Breast epithelium (tissue), 4 donors: ENCODE measurements at places on chromosomes 6 and 20.

DNA sequence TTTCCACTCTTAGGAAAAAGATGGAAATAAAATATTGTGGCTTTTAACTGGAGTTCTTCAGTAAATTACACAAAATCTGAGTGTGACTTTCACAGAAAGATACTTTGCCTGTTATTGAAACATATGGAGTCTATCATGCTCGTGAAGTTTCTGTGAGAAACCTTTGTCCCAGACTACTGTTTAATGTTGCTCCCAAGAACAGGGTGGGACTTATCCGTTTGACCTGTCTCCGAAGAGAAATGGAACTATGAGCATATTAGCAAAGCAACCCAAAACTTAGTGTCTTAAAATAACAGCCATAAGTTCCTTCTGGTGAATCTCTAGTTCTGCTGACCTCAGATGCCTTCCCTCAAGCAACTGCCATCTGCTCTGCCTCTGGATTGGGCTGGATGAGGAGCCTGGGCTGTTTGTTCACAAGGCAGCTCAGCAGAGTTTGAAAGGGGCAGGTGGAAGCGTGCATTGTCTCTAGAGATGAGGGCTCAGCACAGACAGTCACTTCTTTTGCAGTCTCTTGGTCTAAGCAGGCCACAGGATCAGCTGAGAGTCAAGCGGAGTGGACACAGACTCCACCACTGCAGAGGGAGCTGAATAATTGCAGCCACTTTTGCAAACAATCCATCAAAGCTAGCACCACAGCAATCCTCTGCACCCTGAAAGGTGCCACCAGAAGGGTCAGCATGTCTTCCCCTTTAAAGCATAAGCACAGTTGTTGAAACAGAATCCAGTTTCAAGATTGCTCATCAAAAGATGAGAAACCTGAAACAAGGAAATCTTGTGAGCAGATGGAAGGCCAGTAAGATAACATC is 52.8 kb downstream of the MYB start:
- H3K4me3 ChIP-seq: no peak overlapping the region
- no peak overlapping the region for H3K27ac ChIP-seq
- H3K4me1 ChIP-seq: no peaks in the 10 kb centered on the region
- H3K36me3 ChIP-seq: no peaks in the 10 kb centered on the region
- H3K27me3 ChIP-seq: no peaks in the 10 kb centered on the region
- no peak for DNase-seq

- no peaks in the 10 kb centered on the region for H3K27me3 ChIP-seq
- no peak for DNase-seq
- H3K4me1 ChIP-seq: no peaks in the 10 kb centered on the region
- H3K36me3 ChIP-seq: no peaks in the 10 kb centered on the region
- H3K27ac ChIP-seq: no peak overlapping the region
Measured at GRCh38 chr20:8524101-8525016, 392.3 kb downstream of the PLCB1 start.

- DNase-seq: no peak
- no peak overlapping the region for H3K4me3 ChIP-seq
- H3K4me1 ChIP-seq: no peaks in the 10 kb centered on the region
- H3K36me3 ChIP-seq: peaks cover 6% of the 10 kb centered on the region
Measured at GRCh38 chr6:82205930-82206392, 41.6 kb downstream of the IBTK start.

DNA sequence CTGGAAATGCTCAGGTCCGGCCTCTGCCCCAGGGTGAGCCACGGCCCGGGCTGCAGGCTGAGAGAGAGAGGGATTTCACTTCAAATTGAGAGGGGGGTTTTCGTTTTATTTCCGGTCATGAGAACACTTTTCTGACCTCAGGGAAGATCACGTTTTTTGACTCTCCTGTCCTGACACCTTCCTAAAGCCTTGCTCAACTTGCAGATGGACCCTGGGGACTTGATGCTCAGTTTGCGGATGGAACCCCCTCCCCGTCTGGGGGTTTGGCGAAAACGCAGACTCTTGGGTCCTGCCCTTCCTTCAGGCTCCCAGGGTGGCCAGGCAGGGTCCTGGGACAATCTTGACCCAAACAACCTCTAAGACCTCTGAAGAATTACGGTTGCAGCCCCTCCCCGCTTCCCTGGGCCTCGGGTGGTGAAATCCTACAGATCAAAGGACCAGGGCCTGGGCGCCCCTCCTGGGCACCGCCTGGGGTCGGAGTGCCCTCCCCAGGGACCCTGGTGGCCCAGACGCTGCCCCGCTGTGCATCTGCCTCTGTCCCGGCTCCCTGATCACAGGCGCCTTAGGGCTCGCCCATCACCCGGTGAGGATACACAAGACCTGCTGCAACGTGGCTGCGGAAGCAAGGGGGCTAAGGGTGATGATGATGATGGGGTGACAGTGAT is 148.2 kb downstream of the ERMARD start:
- H3K36me3 ChIP-seq: no peaks in the 10 kb centered on the region
- no peak overlapping the region for H3K27ac ChIP-seq
- H3K27me3 ChIP-seq: no peaks in the 10 kb centered on the region
- DNase-seq: no peak
- H3K4me1 ChIP-seq: no peaks in the 10 kb centered on the region

- no peak for DNase-seq
- no peak overlapping the region for H3K27ac ChIP-seq
- H3K27me3 ChIP-seq: no peaks in the 10 kb centered on the region
- H3K36me3 ChIP-seq: no peaks in the 10 kb centered on the region
- no peaks in the 10 kb centered on the region for H3K4me1 ChIP-seq
Measured at GRCh38 chr6:119195204-119195603, 116.7 kb upstream of the FAM184A start.

DNA sequence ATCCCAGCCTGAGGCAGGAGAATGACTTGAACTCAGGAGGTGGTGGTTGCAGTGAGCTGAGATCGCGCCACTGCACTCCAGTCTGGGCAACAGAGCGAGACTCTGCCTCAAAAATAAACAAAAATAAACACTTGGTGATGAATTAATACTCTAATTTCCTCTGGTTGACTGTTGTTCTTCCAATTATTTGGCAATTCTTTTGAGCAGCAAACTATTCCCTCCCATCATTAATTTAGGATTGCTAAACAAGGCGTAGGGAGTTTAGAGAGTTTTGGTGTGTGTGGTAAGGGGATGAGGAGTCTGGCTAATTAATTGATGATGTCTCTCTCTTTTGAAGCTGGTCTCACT is 2.7 kb upstream of the ID1 start:
- H3K36me3 ChIP-seq: no peaks in the 10 kb centered on the region
- no peak overlapping the region for H3K27ac ChIP-seq
- peaks cover 5% of the 10 kb centered on the region for H3K4me1 ChIP-seq
- no peak overlapping the region for H3K4me3 ChIP-seq
- no peak for DNase-seq

- H3K4me1 ChIP-seq: peaks cover 6% of the 10 kb centered on the region
- DNase-seq: no peak
- no peak overlapping the region for H3K4me3 ChIP-seq
Measured at GRCh38 chr6:42040856-42041480, 9.4 kb upstream of the TAF8 start.

- H3K27ac ChIP-seq: peak overlapping the region; percentile 92
- no peaks in the 10 kb centered on the region for H3K27me3 ChIP-seq
- peaks cover 62% of the 10 kb centered on the region for H3K4me1 ChIP-seq
- DNase-seq: no peak
- H3K4me3 ChIP-seq: peak overlapping the region; percentile 15
Measured at GRCh38 chr6:108650781-108651180, 90.1 kb downstream of the FOXO3 start.

GRCh38 chr20:13183005-13183404 is 38.1 kb upstream of the ISM1 start:
- no peak overlapping the region for H3K4me3 ChIP-seq
- DNase-seq: no peak
- no peaks in the 10 kb centered on the region for H3K36me3 ChIP-seq
- no peak overlapping the region for H3K27ac ChIP-seq
- H3K27me3 ChIP-seq: no peaks in the 10 kb centered on the region
- no peaks in the 10 kb centered on the region for H3K4me1 ChIP-seq

DNA sequence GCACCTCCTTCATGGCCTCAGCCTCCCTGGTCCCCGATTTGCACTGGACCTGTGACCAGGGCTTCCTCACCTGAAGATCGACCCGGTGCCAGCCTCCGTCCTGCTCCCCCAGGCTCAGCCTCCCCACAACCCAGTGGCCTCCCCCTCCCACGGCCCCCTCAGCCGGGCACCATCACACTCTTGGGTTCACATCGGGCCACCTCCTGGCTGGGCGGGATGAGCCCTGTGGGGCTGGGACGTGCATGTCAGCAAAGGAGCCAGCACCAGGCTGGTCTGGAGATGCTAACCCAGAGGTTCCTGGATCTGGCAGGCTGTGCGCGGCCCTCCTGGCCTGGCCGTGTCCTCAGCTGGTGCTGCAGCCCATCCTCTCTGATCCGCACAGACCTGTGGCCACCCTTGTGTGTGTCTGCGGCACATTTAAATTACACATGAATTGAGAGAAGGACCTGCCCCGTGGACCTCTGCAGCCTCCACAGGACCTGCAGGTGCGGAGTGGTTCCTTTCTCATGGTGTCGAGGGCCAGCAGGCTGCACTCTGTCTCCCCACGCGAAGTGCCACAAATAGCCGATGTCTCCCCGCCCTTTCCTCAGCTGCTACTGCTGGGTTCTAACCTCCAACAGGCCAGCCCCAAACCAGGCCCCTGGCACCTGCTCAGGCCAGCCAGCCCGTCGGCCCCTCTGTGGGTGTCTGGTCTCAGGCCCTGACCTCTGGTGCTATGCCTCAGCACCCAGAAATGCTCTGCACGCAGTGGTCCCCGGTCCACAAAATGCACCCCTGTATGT is 237.5 kb downstream of the ERMARD start:
- no peak overlapping the region for H3K27ac ChIP-seq
- H3K4me1 ChIP-seq: no peaks in the 10 kb centered on the region
- H3K4me3 ChIP-seq: no peak overlapping the region

DNA sequence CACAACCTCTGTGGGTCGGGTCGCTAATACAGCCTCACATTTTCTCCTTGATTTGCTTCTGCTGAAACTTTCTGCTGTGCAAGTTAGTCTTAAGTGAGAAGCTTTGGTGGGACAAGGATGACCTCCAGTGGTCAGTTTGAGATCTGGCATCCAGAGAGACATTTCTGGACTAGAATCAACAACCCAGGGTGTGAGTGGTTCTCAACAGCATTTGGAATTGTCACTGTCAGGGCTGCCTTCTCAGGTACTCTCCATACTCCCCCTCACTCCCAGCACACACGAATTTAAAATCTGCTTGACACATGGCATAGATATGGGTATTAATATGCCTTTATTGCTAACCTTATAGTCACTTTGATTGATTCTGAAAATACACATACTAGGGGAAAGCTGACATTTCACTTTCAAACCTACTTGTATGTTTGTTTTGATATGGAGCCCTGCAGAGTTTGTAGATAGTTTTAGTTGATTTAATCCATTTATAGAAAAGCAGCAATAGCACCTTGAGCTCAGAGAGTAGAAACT is 13.2 kb downstream of the OTOR start:
- peak overlapping the region; percentile 15 for H3K4me3 ChIP-seq
- H3K36me3 ChIP-seq: no peaks in the 10 kb centered on the region
- no peaks in the 10 kb centered on the region for H3K27me3 ChIP-seq
- DNase-seq: no peak
- no peaks in the 10 kb centered on the region for H3K4me1 ChIP-seq

- no peaks in the 10 kb centered on the region for H3K36me3 ChIP-seq
- H3K27ac ChIP-seq: no peak overlapping the region
- H3K27me3 ChIP-seq: no peaks in the 10 kb centered on the region
- no peak overlapping the region for H3K4me3 ChIP-seq
- no peak for DNase-seq
Measured at GRCh38 chr20:38353316-38353715, 7.0 kb downstream of the LBP start.

GRCh38 chr6:140043357-140043756 is 668.9 kb upstream of the CITED2 start:
- H3K27ac ChIP-seq: no peak overlapping the region
- DNase-seq: no peak

DNA sequence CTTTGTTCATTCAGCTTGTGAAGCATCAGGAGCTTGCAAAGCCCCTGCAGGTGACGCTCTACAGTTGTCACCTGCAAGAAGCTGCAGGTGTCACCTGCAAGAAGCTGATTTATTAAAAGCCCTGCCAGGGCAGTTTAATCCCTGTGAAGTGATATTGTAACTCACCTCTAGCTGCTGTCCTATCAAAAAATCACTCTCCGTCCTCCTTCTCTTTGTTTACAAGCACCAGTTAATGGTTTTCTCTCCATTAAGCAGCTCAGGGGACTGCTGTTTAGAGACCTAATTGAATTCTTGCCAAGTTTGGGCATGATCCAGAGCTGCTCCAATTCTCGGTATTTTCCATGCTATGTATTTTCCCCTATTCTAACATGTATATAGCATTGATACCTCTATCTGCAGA is 345.9 kb downstream of the ARHGAP18 start:
- no peak overlapping the region for H3K4me3 ChIP-seq
- no peak for DNase-seq
- H3K4me1 ChIP-seq: no peaks in the 10 kb centered on the region
- H3K36me3 ChIP-seq: no peaks in the 10 kb centered on the region

DNA sequence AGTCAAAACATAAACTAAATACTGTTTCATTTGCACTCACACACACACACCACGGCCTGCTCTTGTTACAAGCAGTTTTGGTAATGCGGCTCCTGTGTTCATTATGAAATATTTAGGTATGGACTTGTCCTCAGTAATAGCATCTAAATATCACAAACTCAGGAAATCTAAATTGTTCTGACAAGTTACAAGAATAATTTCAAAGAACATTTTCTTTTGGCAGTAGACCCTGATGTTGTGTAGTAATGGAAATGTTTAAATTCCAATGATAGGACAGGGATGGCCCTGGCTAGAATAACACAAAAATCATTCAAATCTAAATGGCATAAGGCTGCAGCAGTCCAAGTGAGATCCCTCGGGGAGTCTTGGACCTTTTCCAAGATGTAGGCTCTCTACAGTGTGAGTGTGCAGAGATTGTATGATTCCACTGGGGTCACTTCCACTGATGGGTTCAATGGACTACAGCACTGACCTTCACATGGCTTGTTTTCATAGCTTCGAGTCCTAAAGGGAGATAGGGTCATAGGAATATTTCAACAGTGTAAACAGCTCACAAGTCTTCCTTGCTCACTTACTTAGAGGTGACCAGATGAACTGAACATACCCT is 210.6 kb upstream of the PLCB4 start:
- H3K27ac ChIP-seq: no peak overlapping the region
- H3K4me1 ChIP-seq: no peaks in the 10 kb centered on the region
- DNase-seq: no peak
- H3K4me3 ChIP-seq: no peak overlapping the region
